Endothelial cell of coronary artery (primary cell): ENCODE measurements at places on chromosomes 7 and 10. TPM values are rescaled to one million over a fixed set of nuclear protein-coding genes. Genes with fewer than 3 reads are reported as not detected.

TMEM254 gene
- total RNA-seq, result 4.1 and 5.1 TPM in 2 replicates

C10orf62 gene
- total RNA-seq, result not detected in 2 replicates

ASIC3 gene
- not detected in 2 replicates for total RNA-seq

PRSS58 gene
- total RNA-seq, result not detected in 2 replicates

C10orf67 gene
- not detected in 2 replicates for total RNA-seq

SLC26A5 gene
- not detected in 2 replicates for total RNA-seq

CHN2 gene
- total RNA-seq, result under 0.01 and 0.56 TPM in 2 replicates

ABCB4 gene
- under 0.01 and 0.09 TPM in 2 replicates for total RNA-seq

OTUD1 gene
- total RNA-seq, result 3.2 and 4.7 TPM in 2 replicates

GPR37 gene
- 0.66 and 4.7 TPM in 2 replicates for total RNA-seq

CRYGN gene
- total RNA-seq, result not detected in 2 replicates

NODAL gene
- total RNA-seq, result not detected in 2 replicates

HILPDA gene
- total RNA-seq, result 11.1 and 17.1 TPM in 2 replicates
